ENCODE measurements at places on chromosomes 16 and 17. TPM values are rescaled to one million over a fixed set of nuclear protein-coding genes. Genes with fewer than 3 reads are reported as not detected.

The CCL5 gene
- total RNA-seq: not detected

The NME3 gene
- 61.7 TPM for total RNA-seq

The CES3 gene
- 0.39 TPM for total RNA-seq

The TAT gene
- total RNA-seq: not detected

The NGFR gene
- total RNA-seq: 0.33 TPM

The CHST5 gene
- not detected for total RNA-seq

The DPEP1 gene
- total RNA-seq: not detected

The RND2 gene
- 0.20 TPM for total RNA-seq

The TPPP3 gene
- 1.6 TPM for total RNA-seq

The ACSM3 gene
- total RNA-seq: 0.65 TPM

The WDR59 gene
- 17.9 TPM for total RNA-seq

The ITPRIPL2 gene
- total RNA-seq: 71.8 TPM

The ADAD2 gene
- total RNA-seq: not detected

The SLC35G6 gene
- total RNA-seq: not detected

The KRT39 gene
- not detected for total RNA-seq

The ADAM11 gene
- total RNA-seq: 0.79 TPM

The TBX2 gene
- 63.1 TPM for total RNA-seq

The ZNF469 gene
- total RNA-seq: 7.2 TPM

The ITGAX gene
- not detected for total RNA-seq

The CMC2 gene
- total RNA-seq: 30.7 TPM

The HAP1 gene
- total RNA-seq: 0.07 TPM

The MYL4 gene
- 0.85 TPM for total RNA-seq

The VASN gene
- 148 TPM for total RNA-seq

The UMOD gene
- not detected for total RNA-seq

The MLLT6 gene
- total RNA-seq: 30.4 TPM

The ITGA2B gene
- total RNA-seq: 0.30 TPM

Data from smooth muscle cell of the pulmonary artery (primary cell).